NCI-H2081 treated with DMSO at 0.1 percent for 48 hours (cell line): ENCODE measurements at places on chromosomes 3 and 15.

- no peak for DNase-seq
Measured at GRCh38 chr15:27573805-27574485, 525.2 kb downstream of the OCA2 start.

GRCh38 chr15:49279521-49280456 lies 109.7 kb downstream of the GALK2 start:
- DNase-seq = no peak

- DNase-seq = no peak
Measured at GRCh38 chr3:76308541-76308940, 523.2 kb upstream of the ZNF717 start.

DNA sequence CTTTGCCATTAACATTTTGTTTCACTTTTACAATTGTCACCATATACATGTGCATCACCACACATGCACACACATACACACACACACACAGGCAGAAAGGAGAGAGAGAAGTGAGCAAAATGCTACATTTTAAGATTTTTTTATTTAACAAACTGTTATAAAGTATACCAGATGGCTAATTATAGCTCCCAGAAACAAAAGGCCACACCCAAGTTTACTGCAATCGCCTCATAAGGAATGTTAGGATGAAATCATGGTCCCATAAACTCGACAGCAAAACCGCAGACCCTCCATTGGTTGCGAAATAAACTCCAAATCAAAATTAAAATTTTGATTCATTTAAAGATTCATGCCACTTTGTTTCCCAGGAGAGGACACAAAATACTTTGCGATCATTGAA lies 16.1 kb upstream of the C15orf61 start:
- no peak for DNase-seq

DNA sequence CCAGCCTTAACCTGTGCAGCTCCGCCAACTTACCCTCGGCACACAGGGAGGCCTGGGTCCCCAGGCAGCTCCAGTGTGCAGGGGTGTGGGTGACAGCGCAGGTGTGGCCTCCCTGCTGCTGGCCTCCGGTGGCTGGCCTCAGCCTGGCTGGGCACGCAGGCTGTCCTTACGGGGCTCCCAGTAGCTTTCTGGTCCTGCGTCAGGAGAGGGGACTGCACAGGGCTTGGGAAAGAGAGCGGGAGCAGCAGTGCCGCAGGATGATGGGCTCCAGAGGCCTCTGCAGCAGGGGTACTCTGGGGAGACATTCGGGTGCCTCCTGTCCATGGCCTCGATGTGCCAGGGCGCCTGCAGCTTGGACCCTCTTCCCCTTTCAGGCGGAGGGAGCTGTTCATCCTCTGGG lies 9.4 kb downstream of the APBA2 start:
- no peak for DNase-seq
